Activated CD4-positive, alpha-beta T cell treated with anti-CD3 and anti-CD28 coated beads for 1 hour (primary cell): ENCODE measurements at places on chromosomes 2 and 18.

DNA sequence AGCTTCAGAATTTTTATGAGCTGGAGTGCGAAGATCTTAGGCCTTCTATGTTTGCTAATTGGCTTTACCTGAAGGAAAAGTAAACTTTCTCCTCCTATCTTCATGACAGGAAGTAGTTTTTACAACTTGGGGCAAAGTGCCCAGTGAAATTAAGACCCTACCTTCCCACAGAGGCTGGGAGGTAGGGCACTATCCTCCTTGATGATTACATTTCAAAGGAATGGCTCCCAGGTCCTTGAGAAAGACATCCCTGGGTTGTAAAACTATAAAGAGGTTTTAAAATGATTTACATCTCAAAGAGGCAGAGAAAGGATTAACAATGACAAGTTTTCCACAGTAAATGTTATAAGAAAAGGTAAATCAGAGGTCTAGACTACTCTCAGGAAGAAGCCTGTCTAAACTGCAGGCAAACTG, 155.8 kb downstream of the CDH7 start:
- no peak for DNase-seq

DNA sequence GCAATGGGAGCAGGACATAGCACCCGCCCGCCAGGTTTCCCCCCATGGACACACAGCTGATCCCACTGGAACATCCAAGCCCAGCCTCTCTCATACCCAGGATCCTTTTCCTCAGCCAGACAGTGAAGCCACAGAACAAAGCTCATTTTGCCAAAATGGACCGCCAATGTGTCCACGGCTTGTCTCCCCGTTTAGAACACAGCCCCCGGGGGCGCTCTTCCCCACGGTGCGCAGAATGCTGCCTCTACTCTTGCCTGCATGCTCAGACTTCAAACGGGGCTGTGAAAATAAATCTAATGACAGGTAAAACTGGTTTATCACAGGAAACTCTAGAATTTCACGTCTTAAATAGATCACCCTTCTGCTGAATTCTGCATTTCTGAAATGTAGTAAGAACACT, 548.5 kb upstream of the ID2 start:
- DNase-seq: no peak

- no peak for DNase-seq
These were observed 42.1 kb downstream of the BOD1L2 start for GRCh38 chr18:57188851-57189557.

DNA sequence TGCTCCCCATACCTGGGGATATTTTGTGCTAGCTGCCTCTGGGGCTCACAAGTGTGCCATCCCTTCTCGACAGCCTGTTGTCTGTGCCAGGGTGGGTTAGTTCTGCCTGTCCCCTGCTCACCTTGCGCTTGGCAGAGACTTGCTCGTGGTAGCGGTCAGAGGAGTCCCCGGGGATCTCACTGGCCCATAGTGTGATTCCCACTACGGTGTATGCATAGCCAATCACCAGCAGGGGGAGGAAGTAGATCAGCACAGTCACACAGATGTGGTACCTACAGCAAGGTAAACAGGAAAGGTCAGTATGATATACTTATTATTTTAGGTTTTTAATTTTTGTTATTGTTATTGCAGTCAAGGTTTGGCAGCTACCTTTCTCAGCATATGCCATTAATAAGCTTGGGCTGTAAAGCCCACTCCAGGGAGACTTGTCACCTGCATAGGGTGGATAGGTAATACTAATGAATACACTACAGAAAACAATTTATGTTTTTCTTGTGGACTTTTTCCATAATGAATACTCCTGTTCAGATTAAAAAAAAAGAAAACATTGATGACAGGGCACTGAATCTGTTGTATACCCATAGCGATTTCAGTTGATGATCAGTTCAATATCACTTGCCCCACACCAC, 95.2 kb downstream of the POLE4 start:
- no peak for DNase-seq

DNA sequence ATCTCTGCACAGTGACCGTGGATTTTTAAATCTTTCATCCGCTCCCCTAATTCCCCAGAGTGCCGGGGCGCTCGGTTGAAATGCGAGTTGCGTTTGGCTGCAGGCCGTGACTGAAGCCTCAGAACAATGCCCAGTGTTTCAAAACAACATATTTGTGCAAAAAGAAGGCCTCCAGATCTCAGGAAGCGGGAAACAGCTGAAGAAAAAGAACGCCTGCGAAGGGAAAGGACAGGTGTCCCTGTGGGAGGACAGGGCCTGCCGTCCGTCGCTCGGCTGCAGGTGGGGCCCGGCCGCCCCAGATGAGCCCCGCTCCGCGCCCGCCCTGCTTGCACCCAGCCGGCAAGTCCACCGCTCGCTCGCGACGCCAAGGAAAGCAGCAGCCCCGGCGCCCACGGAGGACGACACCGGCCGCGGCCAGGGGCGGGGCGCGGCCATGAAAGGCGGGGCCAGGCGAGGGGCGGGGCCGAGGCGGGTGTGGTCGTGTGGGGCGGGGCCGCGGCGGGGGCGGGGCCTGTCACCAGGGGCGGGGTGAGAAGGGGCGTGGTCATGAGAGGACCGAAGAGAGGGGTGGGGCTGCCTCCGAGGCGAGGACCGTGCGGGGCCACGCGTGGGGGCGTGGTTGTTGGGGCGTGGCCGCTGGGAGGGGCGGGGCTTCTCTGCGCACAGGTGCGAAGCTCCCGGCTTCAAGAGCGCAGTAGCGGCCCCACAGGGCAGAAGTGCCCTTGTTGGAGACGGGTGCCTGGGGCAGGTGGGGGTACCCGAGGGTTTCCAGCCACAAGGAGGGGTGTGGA, 17.6 kb upstream of the BOK start:
- DNase-seq: peak; percentile 40

DNA sequence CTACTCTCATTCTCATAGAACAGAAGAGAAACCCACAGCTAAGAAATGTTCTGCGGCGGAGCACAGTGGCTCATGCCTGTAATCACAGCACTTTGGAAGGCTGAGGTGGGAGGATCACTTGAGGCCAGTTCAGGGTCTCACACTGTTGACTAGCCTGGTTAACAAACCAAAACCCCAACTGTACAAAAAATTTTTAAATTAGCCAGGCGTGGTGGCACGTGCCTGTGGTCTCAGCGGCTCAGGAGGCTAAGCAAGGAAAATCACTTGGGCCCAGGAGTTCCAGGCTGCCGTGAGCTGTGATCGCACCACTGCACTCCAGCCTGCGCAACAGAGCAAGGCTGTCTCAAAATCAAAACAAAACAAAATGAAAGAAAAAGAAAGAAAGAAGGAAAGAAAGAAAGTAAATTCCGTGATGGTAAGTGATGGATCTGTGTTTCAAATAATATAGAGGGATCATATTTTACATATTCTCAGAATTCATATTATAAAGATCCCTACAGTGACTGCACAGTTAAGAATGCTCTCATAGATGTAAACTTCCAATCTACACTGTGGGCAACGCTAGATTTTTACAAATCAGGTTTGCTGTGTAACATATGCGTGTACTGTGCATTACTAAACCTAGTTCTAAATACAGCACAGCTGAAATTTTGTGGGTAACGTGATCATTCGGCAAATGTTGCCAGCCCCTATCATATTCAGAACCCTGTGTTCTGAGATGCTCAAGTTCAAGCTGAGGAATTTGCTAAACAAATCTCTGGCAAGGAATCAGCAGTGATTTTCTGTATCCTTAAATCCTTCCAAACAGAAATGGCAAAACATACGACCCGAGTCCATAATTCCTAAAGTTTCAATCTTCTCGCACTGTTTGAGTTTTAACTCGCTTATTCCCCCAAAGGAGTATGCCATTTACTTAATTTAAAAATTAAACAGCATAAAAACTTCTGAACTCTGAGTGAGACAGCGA, 1.2 kb upstream of the RAB12 start:
- DNase-seq: no peak

- peak; percentile 67 for DNase-seq
These were observed 261.0 kb upstream of the CXCR4 start for GRCh38 chr2:136378712-136379595.

DNA sequence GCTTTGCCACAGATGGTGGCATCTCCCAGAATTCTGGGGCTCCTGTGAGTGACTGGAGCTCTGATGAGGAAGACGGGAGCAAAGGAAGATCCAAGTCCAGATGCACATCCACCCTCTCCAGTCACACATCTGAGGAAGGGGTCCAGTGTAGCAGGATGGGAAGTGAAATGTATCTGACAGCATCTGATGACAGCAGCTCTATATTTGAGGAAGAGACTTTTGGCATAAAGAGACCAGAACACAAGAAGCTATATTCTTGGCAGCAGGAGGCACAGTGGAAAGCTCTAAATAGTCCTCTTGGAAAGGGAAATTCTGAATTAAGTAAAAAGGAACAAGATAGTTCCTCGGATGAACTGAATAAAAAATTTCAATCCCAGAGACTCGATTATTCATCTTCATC, 23.5 kb upstream of the C1GALT1C1L start:
- no peak for DNase-seq

DNA sequence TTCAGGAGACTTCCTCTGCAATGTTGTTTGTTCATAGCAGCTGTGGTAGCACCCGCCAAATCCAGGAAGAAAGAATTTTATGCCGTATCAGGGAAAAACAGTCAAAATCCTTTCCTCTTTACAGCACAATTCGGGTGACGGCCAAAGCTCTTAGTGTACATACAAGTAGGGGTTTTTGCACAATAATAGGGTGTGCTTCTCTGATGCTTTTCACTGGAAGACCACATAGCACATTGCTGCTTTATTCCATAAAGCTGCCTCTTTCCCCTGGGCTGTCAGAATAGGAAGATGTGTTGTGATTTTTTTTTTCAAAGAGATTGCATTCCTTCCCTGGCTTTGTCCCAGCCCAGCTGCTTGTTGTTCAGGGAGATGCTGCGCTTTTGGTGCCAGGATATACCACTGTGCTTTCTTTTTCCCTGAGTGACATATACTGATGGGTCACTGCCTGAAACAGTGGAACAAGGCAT, 27.2 kb upstream of the LANCL1 start:
- no peak for DNase-seq

DNA sequence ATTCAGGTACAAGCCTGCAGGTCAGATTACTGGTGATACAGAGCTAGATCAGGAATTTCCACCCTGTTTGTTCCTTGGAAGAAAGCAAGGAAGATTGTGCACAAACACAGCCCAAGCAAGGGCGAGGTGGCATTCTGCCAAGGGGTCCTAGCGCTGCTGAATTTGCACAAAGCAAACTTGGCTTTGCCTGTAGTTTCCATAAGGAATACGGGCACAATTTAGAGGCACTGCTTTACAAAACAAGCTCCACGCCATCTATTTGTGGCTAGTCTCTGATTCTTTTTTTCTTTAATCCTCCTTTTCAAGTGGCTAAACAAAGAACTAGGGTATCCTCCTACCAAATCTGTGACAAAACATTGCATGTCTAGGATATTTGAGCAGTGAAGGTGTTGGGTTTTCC, 195.5 kb upstream of the ACVR2A start:
- no peak for DNase-seq

DNA sequence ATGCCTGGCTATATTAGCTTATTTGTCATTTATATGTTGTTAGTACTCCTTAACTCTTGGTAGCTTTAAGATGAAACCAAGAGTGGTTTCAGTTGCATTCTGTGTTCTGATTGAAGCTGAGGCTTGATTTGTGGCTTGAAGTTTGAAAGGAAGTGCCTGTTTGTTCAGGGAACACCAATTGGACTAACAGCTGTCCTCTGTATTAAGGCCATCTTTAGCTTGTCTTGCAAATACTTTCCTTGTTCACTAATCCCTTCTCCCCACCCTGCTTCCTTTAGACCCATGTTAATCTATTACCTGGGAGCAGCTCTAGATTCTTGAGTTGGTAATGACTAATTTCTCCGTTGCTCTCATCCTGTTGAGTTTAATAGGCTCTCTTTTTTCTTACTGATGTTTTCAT, 13.4 kb downstream of the ITGA6 start:
- DNase-seq: no peak

- no peak for DNase-seq
These were observed 79.1 kb downstream of the TRIB2 start for GRCh38 chr2:12795851-12796250.

DNA sequence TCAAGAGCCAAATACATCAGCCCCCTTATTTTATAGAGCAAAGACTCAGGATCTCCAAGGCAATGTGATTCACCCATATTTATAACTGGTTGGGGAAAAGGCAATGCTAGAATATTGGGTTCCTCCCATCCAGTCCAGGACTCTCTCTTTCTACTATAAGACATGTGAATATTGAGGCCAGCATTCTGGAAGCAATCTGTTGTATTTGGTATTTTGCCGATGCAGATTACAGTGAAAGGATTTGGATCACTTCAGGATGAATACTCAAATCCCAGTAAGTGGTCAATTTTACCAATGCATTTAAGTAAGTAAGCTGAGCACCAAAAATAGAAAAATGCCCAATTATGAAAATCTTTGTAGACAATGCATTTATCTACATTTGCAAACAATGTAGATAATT, 1834.7 kb upstream of the PIK3C3 start:
- DNase-seq: no peak

DNA sequence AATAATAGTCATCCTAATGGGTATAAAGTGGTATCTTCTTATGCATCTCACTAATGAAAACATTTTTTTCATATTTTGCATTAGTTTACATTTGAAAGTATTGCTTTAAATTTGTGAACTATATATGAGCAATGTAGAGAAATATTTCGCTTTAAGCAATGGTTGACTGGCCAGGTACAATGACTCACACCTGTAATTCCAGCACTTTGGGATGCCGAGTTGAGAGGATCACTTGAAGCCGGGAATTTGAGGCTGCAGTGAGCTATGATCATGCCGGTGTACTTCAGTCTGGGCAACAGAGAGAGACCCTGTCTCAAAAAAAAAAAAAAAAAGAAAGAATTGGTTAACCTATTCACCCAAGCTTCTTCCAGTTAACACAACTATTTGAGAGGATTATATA, 15.1 kb downstream of the ZCCHC2 start:
- DNase-seq: no peak

GRCh38 chr2:16247326-16248122, 307.2 kb downstream of the MYCN start:
- no peak for DNase-seq

DNA sequence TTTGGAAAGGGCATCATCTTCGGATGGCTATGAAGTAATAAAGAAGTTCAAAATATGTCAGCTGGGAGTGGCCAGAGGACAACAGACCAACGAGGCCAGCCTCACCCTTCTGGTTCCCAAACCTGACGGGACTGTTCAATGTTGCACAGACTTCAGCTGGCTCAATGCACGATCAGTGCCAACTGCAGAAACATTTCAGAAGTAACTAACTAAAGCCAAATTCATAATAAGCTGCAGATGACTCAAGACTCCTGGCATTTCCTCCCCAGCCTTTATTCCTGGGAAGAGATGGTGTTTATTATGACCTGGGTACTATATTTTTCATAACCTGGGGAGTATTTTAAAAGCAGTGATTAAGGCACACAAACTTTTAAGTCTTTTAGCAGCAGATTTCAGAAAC, 3.8 kb upstream of the ATP6V1C2 start:
- DNase-seq: no peak
